NCI-H526 treated with DMSO at 0.1 percent for 48 hours (cell line): ENCODE measurements at places on chromosomes 11 and 22.
A peak's percentile ranks its signal among the peaks of the same experiment; 100 is the strongest.

- no peak for DNase-seq
Measured at GRCh38 chr11:34158661-34159060, 53.2 kb downstream of the NAT10 start.

DNA sequence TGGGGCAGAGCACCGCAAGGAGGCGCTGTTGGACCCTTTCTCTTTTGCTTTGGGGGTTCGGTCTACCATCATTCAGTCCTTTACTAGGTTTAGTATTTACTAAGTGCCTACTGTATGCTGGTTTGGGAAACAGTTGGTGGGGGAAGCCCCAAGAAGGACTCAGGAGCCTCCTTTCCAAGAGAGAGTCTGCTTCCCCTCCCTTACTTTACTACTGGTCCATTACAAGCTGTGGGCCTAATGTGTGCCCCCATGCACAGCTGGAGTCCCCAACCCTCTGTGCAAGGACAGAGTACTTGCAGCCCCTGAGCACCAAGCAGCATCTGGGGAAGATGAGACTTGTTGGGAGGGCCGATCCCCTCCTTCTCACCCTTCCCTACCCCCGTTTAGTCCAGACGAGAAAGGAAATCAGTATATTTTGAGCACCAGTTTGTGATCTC, 876 bp upstream of the UBE2L6 start:
- DNase-seq = peak; percentile 75

- peak; percentile 99 for DNase-seq
Measured at GRCh38 chr11:129612447-129612961, 203.1 kb upstream of the TMEM45B start.

DNA sequence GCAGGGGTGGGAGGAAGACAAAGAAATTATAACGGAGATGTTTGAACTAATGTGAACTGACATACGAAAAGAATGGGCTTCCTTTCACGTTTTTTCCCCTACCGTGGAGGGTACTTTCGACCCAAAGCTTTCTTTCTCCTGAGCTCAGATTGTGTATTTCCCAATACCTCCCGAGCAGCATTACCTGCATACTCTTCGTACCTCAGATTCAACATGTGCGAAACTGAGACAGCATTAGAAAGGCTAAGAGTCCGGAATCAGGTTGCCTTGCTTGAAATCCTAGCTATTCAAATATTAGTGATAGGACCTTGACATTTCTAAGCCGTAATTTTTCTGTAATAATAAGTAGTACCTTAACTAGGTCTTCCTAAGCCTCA, 778 bp upstream of the PAK1 start:
- DNase-seq = no peak

GRCh38 chr11:105573091-105573490, 36.8 kb upstream of the GRIA4 start:
- DNase-seq = no peak
